GM04503 (cell line): ENCODE measurements at places on chromosomes 3 and 15.

- no peak for DNase-seq
Measured at GRCh38 chr3:110314512-110315114, 757.0 kb upstream of the NECTIN3 start.

GRCh38 chr15:49196856-49197255 lies 26.8 kb downstream of the GALK2 start:
- DNase-seq: no peak

DNA sequence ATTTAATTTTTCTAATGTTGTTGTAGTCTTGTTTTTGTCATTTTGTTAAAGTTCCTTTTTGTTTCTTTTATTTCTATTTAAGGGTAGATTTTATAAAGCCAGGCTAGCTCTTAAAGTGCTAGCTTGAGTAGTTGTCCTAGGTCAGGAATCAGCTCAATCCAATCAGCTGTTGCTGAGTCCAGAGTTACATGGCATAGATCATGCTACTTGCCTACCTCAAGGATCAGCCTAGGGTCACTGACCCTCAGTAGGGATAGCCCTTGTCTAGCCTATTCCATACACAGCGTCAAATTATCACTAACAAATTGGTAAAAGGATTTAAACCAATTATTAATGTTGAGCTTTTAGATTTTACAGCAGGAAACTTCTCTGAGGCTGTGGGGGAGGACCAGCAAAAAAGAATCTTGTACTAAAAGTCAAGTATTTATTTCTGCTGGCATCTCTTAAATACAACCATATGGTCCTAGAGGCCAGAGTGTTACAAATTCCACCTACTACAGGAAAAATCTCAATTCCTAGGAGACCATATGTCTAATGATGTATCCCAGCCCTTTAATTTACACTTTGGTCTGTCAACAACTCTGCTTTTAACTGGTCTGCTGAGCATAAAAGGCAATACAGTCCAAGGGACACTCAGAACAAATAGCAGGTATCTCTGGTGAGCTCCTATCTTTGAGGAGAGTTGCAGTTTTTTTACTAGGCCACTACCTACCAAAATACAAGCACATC lies 138.3 kb upstream of the PTPRG start:
- DNase-seq: no peak

GRCh38 chr3:99637368-99638111 lies 854 bp upstream of the COL8A1 start:
- no peak for DNase-seq

DNA sequence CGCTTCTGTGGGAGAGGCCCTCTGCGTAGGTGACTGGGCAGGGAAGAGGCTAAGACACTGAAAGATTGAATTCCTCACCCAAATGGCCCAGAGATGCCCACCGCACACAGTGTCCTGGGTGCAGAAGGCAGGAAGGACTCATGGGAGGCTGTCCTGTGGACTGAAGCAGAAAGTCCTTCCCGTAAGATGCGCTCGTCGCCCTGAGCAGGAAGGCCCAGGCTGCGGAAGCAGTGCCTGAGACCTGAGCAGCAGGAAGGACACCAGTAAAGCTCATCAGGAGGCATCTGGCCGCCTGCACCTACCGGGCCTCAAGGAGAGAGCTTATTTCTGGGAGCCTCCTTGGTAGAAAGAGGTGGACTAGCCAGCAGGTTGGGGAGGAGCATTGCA lies 3.3 kb downstream of the PAK6 start:
- DNase-seq: no peak

DNA sequence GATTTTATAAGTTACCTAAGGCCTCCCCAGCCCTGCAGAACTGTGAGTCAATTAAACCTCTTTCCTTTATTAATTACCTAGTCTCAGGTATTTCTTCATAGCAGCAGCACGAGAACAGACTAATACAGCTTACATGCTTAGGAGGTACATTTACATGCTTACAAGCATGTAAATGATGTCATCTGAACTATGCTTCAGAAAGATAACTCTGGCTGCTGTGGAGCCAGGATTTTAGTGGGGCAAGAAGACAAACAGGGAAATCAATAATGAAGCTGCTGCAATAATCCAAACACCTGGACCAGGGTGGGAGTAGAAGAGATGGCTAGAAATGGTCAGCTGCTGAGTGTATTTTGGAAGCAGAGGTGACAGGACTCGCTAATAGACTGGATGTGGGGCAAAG lies 9.6 kb downstream of the NDUFAF1 start:
- DNase-seq: no peak

DNA sequence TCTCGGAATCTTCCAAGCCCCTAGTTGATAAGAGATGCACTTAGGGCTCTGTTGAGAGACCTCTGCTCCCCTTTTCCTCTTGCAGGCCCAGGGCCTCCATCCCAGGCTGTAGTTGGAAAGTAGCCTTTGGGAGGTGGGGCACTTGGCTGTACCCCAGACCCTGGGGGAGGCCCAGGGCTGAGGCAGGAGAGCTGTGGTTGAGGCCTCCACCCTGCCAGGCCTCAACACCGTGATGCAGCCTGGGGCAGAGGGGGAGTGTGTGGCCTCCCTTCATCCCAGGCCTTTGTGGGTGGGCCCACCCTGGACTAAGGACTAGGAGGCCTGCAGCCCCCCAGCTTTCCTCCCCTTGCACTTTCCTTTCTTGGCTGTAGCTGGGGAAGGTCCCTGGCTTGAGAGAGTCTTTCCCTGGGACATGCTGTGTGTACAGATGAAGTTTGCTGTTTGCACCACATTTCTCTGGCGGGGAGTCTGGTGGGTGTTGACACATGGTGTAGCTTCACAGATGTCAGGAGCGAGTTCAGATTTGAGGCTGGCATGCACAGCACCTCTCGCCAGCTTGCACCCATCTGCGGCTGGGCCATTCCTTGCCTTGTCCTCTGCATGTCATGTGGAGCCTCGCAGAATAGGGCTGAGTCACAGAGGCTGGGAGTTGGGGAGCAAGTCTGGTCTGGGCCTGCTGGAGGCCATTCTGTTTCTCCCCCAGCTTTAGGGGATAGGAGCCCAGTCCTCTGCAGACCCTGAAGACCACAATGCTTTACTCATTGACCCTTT lies 13.7 kb downstream of the PLEKHO2 start:
- no peak for DNase-seq

DNA sequence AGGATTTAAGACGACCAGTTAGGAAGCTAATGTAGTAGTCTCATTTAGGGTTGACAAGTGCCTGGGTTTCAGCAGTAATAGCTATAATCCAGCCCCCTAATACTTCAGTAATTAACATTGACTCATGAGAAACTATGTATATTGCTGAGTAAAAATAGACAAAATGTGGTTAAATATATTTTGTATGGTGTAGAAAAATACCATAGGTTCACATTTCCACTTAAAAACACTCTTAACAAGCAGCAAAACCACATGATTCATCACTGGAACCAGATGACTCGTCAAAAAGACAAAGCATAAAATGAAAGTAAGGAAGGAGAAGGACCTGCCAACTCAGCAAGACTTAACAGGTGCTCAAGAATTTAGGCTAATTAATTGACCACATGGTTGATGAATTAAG lies 288.9 kb downstream of the EFHB start:
- DNase-seq: no peak

GRCh38 chr15:45167631-45168205 lies 20.0 kb downstream of the SHF start:
- DNase-seq: no peak

DNA sequence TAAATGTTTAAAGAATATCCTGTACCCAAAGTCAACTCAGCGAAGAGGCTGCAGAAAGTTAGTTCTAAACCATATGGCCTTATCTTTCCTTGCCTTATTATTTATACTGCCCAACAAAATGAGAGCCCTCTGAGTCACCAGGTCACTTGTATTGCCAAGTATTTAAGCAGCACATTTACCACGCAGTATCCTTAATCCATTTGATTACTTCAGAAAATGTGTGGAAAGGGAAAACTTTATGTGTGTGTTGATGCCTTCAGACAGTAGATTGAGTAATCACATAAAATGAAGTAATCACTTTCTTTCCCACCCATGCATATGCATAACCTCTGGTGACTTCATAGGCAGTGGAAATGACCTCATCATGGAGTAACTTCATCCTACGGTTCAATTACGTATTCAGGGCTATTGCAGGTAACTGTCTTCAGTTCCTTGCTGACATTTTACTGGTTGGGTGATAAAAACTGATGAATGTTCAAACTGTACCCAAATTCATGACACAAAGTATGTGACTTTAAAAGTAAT lies 7.5 kb upstream of the CADPS start:
- no peak for DNase-seq

DNA sequence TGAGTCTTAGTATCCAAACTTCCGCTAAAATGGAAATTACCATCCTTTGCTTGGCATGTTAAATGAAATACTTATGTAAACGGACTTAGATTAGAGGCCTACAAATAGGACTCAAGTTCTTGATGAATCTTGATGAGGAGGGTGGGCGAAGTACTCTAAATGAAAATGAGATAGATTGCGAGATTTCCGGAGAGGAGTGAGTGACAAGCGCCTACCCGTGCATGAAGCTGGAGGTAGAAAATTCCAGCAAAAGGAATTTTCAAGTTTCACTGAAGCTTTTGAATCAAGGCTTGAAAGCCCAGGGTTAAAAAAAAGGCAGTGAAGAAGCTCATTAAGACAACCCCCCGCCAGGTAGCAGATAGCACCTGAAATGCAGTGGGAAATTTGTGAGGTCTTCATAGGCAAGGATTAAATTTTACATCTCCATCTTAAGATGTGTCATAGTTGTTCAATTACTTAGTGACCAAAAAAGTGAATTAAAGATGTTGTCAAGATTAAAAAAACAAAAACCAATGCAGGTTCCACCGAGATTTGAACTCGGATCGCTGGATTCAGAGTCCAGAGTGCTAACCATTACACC lies 655 bp upstream of the RAB11A start:
- DNase-seq: no peak

GRCh38 chr15:85785887-85786780 lies 8.6 kb downstream of the KLHL25 start:
- no peak for DNase-seq

DNA sequence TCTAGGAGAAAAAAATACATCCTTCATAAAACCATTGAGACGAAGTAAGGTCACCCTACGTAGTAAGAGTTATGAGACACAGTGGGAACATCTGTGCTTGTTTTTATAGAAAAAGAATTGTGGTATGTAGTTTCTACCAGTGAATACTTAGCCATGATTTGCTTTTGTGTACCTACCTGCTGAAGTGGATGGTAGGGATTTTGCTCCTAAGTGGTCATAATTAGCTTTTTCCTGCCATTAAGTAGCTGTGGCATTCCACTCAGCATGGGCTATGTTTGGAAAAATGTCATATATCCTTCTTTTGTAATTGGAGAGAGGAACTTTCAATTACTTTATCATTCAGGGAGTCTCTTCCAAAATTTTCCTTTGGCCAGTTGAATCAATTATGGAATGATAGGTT lies 63.7 kb downstream of the CHD2 start:
- no peak for DNase-seq

DNA sequence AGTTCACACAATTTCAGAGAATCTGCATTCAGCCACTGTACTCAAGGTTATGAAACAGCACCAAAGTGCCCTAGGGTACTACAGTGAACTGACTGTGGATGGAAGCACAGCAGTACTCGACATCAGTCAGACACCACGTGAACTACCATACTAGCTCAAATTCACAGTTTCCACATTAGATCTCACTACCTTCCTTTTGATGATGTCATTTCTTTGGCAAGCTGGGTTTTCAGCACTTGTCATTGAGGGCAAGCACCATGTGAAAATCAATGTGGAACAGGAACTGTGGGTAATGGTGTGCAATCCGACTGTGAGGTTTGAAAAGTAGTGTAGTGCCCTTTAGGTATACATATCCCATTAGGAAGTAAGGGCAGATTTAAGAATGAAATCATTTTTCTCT lies 110.5 kb upstream of the BFSP2 start:
- no peak for DNase-seq

- DNase-seq: no peak
Measured at GRCh38 chr3:31579828-31580227, 47.1 kb downstream of the STT3B start.

- no peak for DNase-seq
Measured at GRCh38 chr3:150396956-150397550, 11.0 kb upstream of the TSC22D2 start.

DNA sequence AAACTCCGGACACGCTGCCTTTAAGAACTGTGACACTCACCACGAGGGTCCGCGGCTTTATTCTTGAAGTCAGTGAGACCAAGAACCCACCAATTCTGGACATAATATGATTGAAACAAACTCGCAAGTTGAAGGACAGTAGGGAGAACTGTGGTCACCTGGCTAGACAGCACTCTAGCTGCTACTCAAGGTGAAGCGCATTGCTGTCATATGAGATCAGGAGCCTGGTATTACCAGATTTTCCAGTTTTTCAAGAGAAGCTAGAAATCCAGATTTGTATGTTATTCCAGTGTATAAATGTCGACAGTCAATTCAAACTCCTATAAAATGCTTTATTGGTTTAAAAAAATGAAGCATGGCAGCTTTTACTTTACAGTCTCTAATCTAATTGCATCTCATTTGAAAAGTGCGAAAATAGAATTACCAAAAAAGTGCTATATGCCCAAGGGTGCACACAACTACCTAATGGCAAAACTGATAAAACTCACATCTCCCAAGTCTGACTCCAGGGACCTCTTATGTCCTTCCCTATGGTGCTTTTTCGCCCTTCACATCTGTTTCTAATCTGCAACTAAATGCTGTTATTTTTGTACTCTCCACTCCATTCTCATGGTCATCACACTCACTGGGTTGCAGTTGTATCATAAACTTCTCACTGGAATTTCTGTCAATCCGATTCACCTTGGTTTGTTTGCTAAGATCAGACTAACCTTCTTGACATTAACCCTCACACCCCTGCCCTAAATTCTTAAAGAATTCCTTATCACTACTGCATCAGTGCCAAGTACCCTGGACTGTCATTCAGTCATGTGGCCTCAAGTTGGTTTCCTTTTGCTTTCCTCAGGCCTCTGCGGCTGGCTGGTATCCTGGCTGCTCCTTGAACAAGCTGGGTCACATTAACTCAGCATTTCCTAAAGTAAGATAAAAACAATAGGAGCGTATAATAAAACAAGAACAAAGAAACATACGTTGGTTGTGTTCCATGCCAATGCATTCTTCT lies 31.5 kb upstream of the ARHGEF26 start:
- DNase-seq: no peak

GRCh38 chr3:48107227-48107626 lies 81.0 kb downstream of the CDC25A start:
- DNase-seq: no peak

GRCh38 chr15:68352401-68353062 lies 75.0 kb downstream of the FEM1B start:
- peak; percentile 97 for DNase-seq

- no peak for DNase-seq
Measured at GRCh38 chr15:63254991-63255390, 22.4 kb upstream of the APH1B start.

GRCh38 chr3:178629430-178630178 lies 93.4 kb downstream of the KCNMB2 start:
- DNase-seq: no peak

DNA sequence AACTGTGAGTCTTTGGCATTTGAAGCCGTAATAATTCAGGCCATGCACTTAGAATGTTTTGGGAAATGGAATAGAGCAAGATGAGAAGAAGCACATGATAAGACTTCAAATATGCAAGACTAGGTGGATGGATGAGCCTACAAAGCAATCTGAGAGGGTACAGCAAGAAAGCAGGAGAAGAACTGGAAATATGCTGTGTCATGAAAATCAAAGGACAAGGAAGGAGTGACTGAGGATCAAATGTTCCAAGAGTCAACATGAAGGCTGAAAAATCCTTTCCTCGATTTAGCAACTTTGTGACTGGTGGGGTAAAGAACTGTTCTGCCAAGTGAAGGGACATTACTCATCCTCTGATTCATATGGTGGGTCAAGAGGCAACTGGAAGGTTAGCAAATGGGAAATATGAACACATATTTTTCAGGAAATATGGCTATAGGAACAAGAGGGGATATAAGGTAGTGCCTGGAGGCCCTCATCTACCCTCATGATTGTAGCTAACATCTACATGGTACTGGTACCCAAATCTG lies 803.7 kb upstream of the ARRDC4 start:
- DNase-seq: no peak
